T-cell (primary cell): ENCODE measurements at places on chromosomes 7 and 10. TPM values are rescaled to one million over a fixed set of nuclear protein-coding genes. Genes with fewer than 3 reads are reported as not detected.

DNA sequence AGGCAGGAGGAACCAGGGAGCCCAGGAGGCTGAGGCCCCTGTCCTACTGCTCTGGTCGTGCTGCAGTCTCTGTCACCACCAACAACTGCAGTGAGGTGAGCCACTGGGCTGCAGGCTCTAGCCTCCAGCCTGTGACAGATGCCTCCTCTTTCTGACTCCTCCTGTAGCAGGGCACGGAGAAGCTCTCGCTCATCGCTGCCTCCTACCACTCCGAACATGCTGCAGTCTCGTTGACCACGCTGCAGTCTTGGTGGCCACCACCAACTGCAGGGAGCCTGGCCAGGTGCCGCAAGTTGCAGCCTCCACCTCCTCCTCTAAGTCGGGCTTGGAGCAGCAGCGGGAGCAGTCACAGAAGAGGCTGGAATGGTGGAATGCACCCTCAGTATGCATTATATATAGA, 22.1 kb upstream of the VOPP1 start:
- DNase-seq: no peak
- no peaks in the 10 kb centered on the region for H3K4me1 ChIP-seq
- H3K36me3 ChIP-seq: no peaks in the 10 kb centered on the region
- H3K27me3 ChIP-seq: peaks cover 28% of the 10 kb centered on the region
- no peak overlapping the region for H3K27ac ChIP-seq
- no peak overlapping the region for H3K4me3 ChIP-seq

Gene SFTPA2
- not detected for total RNA-seq

Gene STEAP2
- total RNA-seq: not detected

Gene DNAJB12
- 31.2 TPM for total RNA-seq

- H3K4me3 ChIP-seq: no peak overlapping the region
- H3K36me3 ChIP-seq: no peaks in the 10 kb centered on the region
- no peak overlapping the region for H3K27ac ChIP-seq
- no peak for DNase-seq
- no peaks in the 10 kb centered on the region for H3K4me1 ChIP-seq
- peaks cover 11% of the 10 kb centered on the region for H3K27me3 ChIP-seq
Observed at GRCh38 chr7:31146030-31146429, 93.9 kb downstream of the ADCYAP1R1 start.

DNA sequence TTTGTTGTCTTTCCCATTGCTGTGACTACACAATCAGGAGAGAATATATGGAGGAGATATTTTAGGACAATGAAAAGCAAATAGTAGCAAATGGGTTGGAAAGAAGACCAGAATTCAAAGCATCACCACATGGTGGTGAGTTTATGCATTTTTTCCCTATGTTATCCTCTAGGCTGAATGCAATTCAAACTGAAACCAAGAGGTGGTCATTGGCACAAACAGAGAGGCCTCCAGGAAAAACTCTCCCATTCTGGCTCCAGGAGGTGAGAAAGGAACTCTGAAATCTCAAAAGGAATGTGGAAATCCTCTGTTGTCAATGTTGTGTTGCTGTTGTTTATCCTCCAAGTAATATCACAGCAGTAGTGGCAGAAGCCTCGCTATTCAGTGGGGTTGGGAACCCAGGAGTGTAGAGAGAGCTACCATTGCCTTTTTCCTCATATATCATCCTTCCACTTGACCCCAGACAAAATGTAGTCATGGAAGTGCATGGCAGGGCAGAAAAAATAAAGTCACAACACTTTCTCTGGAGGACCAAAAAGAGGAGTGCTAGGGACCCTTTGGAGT, 819.1 kb downstream of the GRID1 start:
- DNase-seq: no peak
- no peaks in the 10 kb centered on the region for H3K36me3 ChIP-seq
- no peak overlapping the region for H3K27ac ChIP-seq

- peaks cover 11% of the 10 kb centered on the region for H3K27me3 ChIP-seq
- H3K4me3 ChIP-seq: peak overlapping the region; percentile 83
- H3K4me1 ChIP-seq: peaks cover 9% of the 10 kb centered on the region
- DNase-seq: peak; percentile 24
- H3K36me3 ChIP-seq: no peaks in the 10 kb centered on the region
Observed at GRCh38 chr10:29736366-29737073, 101.7 kb upstream of the SVIL start.

DNA sequence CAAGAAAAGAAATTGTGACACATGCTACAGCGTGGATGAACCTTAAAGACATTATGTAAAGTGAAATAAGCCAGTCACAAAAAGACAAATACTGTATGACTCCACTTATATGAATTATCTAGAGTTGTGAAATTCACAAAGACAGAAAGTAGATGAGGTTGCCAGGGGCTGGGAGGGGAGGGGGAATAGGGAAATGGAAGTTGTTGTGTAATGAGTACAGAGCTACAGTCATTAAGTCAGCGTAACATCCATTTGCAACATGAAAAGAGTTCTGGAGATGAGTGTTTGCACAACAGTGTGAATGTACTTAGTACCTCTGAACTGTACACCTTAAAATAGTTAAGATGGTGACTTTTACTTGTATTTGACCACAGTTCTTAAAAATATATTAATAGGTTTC, 112.1 kb upstream of the CDK1 start:
- H3K4me1 ChIP-seq: peaks cover 9% of the 10 kb centered on the region
- no peaks in the 10 kb centered on the region for H3K36me3 ChIP-seq
- no peak overlapping the region for H3K27ac ChIP-seq
- no peak overlapping the region for H3K4me3 ChIP-seq
- no peak for DNase-seq

- no peaks in the 10 kb centered on the region for H3K27me3 ChIP-seq
- DNase-seq: no peak
- H3K4me1 ChIP-seq: no peaks in the 10 kb centered on the region
- H3K27ac ChIP-seq: no peak overlapping the region
- H3K4me3 ChIP-seq: no peak overlapping the region
Observed at GRCh38 chr10:95304976-95305375, 14.2 kb upstream of the PDLIM1 start.

Gene WNT8B
- not detected for total RNA-seq

- H3K4me1 ChIP-seq: no peaks in the 10 kb centered on the region
- no peaks in the 10 kb centered on the region for H3K36me3 ChIP-seq
- H3K4me3 ChIP-seq: no peak overlapping the region
- H3K27me3 ChIP-seq: no peaks in the 10 kb centered on the region
Observed at GRCh38 chr10:102090772-102091171, 25.6 kb downstream of the HPS6 start.

DNA sequence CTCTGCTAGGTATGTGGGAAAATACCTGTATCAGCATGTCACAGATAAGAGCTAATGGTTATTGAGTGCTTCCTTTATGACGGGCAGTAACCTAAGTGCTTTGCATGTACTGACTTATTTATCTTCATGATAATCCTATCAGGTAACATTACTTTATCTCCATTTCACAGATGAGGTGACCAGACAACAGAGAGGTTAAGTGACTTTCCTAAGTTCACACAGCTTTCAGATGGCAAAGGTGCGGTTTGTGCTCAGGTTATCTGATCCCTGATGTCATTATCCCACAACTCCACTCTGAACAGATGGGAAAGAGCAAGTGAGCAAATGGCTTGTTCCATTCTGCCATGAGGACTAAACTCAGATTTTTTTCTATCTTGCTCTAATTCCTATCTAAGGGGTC, 217.0 kb upstream of the PODXL start:
- no peak overlapping the region for H3K4me3 ChIP-seq
- DNase-seq: no peak
- peaks cover 4% of the 10 kb centered on the region for H3K27me3 ChIP-seq
- H3K27ac ChIP-seq: no peak overlapping the region

DNA sequence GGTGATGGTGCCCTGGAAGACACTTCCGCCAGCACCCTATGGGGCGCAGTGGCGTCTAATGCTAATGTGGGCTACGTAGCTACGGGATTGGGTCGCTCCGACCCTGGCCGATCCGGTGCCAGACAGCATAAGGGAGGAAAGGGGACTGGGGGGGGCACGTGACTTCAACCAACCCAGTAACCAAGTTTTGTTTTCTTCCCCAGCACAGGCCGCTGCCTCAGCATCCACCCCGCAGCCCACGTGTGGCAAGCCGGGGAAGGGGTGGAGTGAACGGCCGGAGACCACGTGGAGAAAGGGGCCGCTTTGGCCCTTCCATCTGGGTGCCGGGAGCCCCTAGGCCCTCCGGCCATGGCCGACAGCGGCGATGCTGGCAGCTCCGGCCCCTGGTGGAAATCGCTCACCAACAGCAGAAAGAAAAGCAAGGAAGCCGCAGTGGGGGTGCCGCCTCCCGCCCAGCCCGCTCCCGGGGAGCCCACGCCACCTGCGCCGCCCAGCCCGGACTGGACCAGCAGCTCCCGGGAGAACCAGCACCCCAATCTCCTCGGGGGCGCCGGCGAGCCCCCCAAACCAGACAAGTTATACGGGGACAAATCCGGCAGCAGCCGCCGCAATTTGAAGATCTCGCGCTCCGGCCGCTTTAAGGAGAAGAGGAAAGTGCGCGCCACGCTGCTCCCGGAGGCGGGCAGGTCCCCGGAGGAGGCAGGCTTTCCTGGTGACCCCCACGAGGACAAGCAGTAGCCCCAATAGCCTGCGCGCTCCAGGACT, 2.5 kb downstream of the PRR15 start:
- no peak for DNase-seq
- H3K4me3 ChIP-seq: no peak overlapping the region
- H3K36me3 ChIP-seq: no peaks in the 10 kb centered on the region
- no peak overlapping the region for H3K27ac ChIP-seq
- peaks cover 31% of the 10 kb centered on the region for H3K4me1 ChIP-seq
